ENCODE measurements at places on chromosomes 5 and 9.

DNA sequence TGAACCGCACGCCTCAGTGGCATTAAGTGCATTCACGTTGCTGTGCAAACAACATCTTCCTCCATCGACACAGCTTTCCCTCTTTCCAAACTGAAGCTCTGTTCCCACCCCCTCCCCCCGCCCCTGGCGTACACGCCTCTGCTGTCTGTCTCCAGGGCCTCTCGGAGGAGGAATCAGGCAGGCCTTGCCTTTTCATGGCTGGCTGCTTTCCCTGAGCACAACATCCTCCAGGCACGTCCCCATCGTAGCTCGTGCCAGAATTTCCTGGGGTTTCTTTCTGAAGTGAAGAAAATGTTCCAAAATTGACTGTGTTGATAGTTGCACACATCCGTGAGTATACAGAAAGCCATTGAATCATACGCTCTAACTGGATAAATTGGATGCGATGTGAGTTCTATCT is 22.3 kb upstream of the TMEM250 start:
- DNase-seq = no peak

DNA sequence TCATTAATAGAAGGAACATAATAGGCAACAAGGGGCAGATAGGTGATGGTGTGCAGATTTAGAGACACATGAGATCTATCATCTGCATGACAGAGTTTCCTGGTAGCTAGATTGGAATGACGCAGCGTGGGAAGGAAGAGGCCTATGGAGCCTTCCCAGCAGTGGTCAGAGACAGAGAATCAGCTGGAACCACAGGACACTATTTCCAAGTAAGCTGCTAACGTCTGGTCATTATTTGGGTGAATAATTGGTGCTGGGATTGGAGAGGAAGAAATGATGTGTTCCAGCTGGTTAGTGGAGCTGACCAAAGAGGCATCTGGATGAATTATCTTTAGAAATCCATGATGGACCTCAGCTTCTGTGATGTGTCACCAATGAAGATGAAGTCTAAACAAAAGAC is 91.2 kb upstream of the PRR16 start:
- DNase-seq = no peak

DNA sequence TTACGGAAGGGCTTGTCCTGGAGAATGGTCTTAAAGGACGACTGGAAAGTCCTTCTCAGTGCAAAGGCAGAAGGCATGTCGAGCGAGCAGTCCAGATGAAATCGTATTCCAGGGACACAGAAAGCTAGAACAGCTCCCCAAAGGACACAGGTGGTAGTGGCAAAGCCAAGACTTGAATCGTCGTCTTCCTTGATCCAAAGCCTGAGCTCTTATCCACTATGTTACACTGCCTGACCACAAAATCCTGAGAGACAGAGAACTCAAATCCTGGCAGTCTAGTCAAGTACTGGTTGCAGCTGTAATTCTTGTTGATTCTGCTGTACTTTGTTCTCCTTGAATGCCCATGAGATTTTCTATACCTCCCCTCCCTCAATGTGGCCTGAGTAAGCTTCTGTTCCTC is 198.7 kb downstream of the TARS1 start:
- DNase-seq = no peak

GRCh38 chr9:121652021-121652837 is 795 bp downstream of the DAB2IP start:
- no peak for DNase-seq

GRCh38 chr5:6812091-6812490 is 98.9 kb downstream of the TENT4A start:
- no peak for DNase-seq

DNA sequence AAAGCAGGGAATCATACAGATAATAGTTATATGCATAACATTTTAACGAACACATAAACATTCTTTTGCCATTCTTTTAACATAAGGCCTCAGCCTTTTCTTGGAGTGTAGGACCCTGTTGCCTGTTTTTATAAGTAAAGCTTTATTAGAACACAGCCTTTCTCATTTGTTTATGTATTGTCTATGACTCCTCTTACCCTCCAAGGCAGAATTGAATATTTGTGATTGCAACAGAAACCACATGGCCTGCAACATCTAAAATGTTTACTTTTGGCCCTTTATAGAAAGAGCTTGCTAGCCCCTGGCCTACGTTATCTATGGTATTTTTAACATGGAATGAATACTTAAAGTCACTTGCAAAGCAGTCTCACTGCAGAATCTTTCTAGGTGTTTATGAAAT is 2.6 kb downstream of the SLC31A1 start:
- DNase-seq = no peak

DNA sequence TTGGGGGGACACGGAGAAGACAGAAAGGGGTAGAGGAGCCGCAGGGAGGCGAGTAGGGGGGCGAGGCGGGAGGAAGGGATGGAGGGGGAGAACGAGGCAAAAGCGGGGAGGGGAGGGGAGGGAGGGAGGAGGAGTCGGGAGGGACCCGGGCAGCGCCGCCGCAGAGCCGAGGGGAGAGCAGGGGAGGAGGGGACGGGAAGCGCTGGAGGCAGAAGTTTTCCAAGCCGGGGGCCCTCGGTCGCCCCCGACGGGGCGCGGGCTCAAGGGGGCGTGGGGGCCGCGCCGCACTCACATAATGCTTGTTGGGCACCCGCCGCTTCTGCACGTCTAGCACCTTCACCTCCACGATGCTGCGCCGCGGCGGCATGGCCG is 353 bp downstream of the SH3PXD2B start:
- no peak for DNase-seq

DNA sequence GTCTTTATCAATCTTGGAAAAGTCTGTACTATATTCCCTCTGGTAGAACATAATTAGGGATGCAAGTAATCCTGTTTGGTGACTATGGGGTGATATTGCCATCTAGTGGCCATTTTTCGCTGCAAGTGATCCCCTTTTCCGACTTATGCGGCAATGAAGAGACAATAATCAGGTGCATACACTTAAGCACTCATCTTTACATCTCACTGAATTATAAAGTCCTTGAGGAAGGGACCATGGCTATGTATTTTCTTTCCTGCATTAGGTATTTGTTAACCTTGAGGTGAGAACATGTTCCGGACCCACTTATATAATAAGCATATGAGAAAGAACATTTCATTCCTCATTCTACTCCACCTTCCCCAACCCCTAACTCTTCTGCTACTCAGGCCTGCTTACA is 19.6 kb upstream of the LIX1 start:
- peak; percentile 45 for DNase-seq

DNA sequence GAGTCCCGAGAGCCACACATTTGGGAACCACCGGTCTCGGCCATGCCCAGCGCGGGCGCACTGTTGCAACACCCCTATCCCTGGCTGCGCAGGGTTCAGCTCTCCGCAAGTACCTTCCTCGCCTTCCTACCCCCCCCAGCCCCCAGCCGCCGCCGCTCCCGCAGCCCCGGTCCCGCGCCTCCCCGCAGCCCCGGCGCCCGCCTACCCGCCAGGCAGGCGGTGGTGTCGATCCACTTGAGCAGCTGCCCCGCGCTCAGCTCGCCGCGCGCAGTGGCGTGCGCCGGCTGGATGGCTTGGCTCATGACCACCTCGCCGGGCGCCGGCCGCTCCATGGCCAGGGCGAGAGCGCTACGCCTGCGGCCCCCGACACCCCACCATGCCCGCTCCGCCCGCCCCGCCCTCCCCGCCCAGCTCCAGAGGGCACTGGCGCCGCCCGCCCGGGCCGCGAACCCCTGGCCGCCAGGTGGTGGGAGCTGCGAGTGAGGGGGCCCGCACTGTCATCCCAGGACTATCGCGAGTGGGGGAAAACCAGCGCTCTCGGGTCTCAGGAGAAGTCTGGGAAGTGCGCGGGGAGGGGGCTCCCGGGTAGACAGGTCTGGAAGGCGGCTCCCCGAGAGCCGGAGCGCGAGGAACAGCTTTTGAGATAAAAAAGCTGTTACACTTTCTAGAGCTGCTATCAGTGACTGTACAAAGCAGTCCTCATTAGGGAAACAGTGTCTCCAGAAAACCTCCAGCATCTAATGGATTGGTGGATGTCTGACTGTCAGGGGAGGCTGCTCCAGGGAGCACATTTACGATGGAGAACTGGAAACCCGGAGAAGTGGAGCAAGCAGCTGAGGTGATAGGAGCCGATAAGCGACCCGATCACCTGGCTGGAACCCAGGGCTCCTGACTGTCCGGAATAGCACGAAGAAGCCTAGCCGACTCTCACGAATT is at the start of gene ACOT12:
Gene ACOT12, minus strand, starts transcription at position 352 of the 936 bp plus-strand sequence. Its CDS starts 20 bp downstream, at position 332.
- DNase-seq = no peak

- DNase-seq = no peak
These were observed 126.3 kb downstream of the UNC13B start for GRCh38 chr9:35287987-35288632.

DNA sequence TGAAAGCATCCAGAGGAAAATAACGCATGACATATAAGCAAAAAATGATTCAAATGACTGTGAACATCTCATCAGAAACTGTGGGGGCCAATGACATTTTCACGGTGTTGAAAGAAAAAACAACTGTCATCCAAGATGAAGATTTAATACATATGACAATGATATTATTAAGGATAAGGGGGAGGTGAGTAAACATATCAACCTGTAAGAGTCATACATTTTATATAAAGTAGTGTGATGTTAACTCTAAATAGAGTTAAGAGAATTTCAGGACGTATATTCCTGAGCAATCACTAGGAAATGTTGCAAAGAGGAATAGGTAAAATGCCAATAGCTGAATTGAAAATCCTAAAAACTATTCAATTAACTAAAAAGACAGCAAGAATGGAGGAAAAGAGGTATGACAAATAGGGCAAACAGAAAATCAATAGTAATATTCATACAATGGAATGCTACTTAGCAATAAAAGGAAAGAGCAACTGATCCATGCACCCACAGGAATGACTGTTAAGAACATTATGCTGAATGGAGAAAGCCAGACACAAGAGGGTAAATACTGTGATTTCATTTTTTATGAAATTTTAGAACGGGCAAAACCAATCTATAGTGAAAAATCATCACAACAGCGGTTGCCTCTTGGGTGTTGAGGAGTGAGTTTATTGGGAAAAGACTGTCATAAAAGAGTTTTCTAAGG is 92.4 kb upstream of the JAK2 start:
- DNase-seq = no peak

DNA sequence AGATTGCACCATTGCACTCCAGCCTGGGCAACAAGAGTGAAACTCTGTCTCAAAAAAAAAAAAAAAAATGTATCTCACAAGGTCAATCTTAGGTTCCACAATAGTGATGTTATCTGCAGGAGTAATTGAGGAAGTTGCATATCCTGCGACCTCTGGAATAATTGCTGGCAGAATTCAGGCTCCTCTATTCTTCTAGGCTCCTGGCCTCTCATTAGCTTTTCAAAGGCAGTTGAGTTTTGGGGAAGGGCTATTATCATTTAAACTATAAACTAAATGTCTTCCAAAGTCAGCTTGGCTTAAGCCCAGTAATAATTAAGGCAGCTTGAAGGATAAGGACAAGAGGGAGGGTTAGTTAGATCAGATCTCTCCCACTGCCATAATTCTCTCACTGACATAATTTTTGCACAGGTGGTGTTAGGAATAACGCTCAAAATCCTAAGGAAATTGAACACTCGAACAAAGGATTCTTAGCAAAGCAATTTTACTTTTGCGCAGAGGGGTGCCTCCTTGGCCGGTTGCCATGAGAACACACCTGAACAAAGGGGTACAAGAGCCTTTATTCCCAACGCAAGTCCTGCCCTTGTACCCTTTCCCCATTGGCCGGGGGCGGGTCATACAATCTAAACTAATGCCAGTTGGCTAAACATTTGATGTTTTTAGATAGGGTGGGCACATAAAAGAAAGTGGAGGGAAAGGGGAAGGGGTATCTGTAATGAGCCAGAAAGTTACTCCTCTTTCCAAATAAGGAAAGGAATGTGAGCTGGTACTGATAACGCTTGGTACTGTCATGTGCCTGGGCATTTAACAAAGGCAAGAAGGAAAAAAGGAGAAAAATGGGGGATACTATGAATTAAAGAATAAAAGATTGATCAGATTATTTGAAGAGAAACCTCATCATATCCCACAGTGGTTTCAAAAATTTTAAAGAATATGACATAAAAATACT is 106.4 kb upstream of the CCNG1 start:
- DNase-seq = no peak

GRCh38 chr9:114446036-114446435 is 58.3 kb upstream of the AKNA start:
- DNase-seq = no peak

DNA sequence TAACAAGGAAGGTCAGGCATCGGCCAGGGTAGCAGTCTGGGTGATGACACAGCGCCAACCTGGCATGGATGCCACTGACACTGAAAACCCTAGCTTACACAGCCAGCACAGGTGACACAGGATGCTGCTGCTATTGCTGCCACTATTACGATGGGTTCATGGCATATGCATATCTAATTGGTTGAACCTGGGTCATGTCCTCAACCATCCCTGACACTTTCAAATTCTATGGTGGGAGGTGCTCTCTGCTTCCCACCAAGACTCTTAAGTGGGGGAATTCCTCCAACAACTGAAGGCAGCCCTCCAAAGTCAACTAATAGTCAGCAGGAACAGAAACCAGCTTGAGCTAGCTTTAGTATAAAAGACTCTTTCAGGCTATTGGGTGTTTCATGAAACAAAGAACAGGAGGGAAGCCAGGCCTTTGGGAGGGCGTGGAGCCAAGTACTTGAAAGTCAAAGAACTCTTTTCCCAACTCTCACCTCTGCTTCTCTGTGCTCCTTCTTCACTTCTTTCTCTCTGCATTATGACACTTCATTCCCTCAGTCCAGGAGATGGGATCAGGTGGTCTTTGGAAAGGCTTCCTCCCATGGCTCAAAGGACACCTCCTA is 21.3 kb downstream of the PTTG1 start:
- no peak for DNase-seq

GRCh38 chr5:157540707-157541446 is 34.7 kb downstream of the ADAM19 start:
- peak; percentile 19 for DNase-seq

DNA sequence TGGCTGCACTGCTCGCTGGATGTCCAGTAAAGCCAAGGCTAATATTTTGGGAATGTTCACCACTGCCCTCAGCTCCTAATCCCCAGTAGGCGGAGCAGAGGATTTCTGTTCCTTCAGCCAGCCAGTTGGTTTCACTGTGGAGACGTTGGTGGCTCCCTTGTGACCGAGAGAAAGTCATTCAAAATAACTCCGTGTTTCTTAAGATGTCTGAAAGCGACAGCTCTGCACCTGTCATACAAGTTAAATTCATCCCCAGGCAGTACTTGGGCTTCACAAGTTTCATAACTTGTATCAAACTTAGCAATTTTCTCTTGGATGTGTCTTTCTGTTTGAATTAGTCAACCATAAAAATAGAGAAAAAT is 382 bp upstream of the CDKN2B start:
- no peak for DNase-seq

DNA sequence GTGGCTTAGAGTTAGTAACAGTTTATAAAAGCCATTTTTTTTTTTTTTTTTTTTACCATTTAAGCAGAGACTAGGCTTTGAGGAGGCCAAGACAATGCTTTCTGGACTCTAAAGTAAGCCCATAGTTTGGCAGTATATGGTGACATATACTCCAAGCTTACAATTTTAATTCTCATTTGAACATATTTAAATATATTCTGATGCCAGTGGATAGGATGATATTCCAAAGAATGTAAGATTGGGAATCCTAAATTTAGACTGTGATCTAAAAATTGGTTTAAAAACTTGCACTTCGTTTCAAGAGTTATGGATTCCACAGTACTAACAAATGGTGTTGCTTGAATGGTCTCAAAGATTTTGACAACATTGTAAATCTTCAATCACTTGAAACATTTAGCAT is 112.1 kb downstream of the CWC27 start:
- no peak for DNase-seq

Data from effector CD4-positive, alpha-beta T cell (primary cell).